Chondrocyte (in vitro differentiated cells): ENCODE measurements at places on chromosomes 7 and 10. TPM values are rescaled to one million over a fixed set of nuclear protein-coding genes. Genes with fewer than 3 reads are reported as not detected.
A peak's percentile ranks its signal among the peaks of the same experiment; 100 is the strongest.

DNA sequence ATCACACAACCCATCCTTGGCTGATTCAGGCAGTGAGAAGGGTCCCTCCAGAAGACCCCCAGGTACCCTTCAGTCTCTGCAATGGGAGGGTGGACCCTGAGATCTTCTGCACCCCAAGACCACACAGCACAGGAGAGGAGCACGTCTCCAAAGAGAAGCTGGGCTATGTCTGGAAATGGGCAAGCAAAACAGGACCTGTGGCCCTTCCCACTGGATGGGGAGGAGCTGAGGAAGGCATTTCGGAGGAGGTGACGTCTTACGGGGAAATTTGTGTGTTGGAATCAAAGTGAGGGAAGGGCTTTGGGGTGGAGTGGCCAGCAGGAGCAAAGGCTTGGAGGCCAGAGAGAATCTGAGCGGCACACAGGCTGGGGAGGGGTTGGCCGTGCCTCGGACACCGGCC, 16.5 kb downstream of the GRIFIN start:
- no peak overlapping the region for H3K27ac ChIP-seq
- H3K4me3 ChIP-seq: no peak overlapping the region
- H3K4me1 ChIP-seq: peaks cover 6% of the 10 kb centered on the region

SFMBT2 gene
- 1.8 to 2.0 TPM (median 1.9 TPM) in 3 replicates for total RNA-seq

DNA sequence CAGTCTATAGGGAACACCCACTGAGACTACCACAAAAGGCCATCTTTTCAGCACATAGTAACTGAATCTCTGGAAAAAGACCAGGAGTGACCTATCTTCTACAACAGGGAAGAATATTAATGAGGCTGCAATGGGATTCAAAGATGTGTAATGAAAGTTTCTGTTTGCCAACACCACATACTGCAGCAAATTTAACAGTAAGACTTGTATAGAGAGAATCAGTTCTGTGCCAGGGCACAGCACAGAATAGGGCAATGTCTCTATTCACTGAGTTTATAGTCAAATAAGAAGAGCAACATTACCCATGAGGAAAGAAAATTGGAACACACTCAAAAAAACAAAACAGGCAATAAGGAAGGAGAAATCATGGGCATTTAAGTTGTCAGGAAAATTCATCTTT, 91.4 kb upstream of the PTN start:
- H3K36me3 ChIP-seq: no peaks in the 10 kb centered on the region
- DNase-seq: no peak
- no peaks in the 10 kb centered on the region for H3K27me3 ChIP-seq
- H3K4me1 ChIP-seq: peaks cover 7% of the 10 kb centered on the region
- H3K27ac ChIP-seq: no peak overlapping the region

DNA sequence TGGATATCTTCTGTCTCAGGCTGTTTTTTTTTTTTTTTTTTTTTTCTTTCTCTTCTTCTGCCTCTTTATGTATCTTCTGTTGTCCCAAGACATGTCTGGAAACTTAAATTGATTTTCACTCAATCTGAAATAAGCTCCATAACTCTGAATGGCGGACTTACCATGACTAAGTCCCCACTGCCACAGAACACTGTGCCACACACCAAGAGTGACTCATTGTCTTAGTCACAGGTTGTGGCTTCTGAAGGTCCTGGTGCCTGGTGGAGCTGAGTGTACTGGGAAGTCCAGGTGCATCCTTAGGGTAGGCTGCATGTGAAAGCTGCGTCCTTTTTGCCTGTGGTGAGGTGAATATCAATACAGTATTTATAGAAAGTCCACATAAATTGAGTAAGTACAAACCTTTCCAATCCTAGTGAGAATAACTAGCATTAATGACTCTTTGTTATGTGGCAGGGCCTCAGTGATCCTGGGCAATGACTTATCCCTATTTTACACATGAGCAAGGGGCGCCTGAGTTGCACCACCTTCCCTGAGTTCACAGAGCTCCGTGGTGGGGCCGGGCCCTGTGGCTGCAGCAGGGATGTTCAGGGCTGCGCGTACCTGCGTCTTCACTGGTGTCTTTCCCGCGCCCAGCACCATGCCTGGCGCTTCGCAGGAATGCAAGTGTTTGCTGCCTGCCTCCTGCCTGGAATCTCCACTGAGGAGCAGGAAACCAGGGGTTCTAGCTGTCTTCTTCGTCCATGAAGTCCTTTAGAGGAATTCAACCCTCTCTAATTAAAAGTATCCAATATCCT, 4.3 kb downstream of the PFKP start:
- no peak for DNase-seq
- H3K36me3 ChIP-seq: peaks cover 14% of the 10 kb centered on the region
- H3K4me1 ChIP-seq: peaks cover 55% of the 10 kb centered on the region
- H3K27ac ChIP-seq: peak overlapping the region; percentile 58
- H3K27me3 ChIP-seq: no peaks in the 10 kb centered on the region
- H3K4me3 ChIP-seq: peak overlapping the region; percentile 24

DNA sequence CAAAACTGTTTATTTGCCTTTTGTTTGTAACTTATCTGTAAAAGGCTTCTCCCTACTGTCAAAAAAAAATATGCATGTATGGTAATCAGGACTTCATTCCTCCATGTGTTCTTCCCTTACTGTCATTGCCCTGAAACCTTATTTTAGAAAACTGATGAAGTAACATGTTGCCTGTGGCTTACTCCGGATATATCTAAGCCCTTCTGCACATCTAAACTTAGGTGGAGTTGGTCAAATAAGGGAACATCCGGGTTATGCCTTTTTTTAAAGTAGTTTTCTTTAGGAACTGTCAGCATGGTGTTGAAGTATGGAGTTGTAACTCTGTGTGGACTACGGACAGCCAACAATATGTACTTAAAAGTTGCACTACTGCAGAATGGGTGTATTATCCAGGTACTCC, 6.2 kb downstream of the SAR1A start:
- peaks cover 72% of the 10 kb centered on the region for H3K4me1 ChIP-seq
- no peak for DNase-seq
- H3K4me3 ChIP-seq: no peak overlapping the region
- H3K27me3 ChIP-seq: no peaks in the 10 kb centered on the region
- H3K27ac ChIP-seq: no peak overlapping the region

DNA sequence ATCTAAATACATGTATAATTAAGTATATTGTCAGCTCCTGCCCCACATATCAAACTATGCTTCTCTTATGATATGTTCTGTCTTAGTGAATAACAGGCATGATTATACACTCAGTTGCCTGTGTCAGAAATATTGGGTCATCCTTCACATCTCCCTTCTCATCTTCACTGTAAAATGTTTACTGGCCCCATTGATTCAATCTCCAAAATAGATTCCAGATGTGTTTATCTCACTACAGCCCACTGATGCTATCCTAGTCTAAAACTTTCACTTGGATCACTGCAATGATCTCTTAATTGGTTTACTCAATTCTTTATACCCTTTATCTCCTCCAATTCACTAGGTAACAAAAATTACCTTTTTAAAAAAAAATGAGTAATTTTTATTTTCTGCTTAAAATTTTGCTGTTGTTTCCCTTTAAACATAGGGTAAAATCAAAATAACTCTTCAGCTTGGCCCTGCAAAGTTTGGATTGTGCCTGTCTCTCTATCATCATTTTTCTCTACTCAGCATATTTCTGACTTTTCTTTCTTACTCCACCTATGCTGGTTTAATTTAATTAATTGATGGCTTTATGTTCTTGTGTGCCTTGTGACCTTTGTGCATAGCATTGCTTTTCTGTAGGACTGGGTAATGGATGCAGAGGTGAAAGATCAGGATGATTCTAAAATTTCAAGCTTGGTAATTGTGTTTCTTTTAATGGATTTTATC, 233.9 kb upstream of the FOXP2 start:
- no peak overlapping the region for H3K4me3 ChIP-seq
- no peak overlapping the region for H3K27ac ChIP-seq
- no peaks in the 10 kb centered on the region for H3K27me3 ChIP-seq
- no peaks in the 10 kb centered on the region for H3K36me3 ChIP-seq
- H3K4me1 ChIP-seq: peaks cover 7% of the 10 kb centered on the region

GRCh38 chr10:115214829-115215228, 121.7 kb downstream of the ATRNL1 start:
- H3K36me3 ChIP-seq: no peaks in the 10 kb centered on the region
- DNase-seq: no peak
- no peaks in the 10 kb centered on the region for H3K27me3 ChIP-seq
- no peak overlapping the region for H3K4me3 ChIP-seq
- no peak overlapping the region for H3K27ac ChIP-seq

GRCh38 chr10:127018298-127018650, 113.0 kb downstream of the DOCK1 start:
- no peak for DNase-seq
- no peak overlapping the region for H3K27ac ChIP-seq
- H3K36me3 ChIP-seq: peaks cover 8% of the 10 kb centered on the region
- no peaks in the 10 kb centered on the region for H3K27me3 ChIP-seq
- H3K4me3 ChIP-seq: no peak overlapping the region
- peaks cover 3% of the 10 kb centered on the region for H3K4me1 ChIP-seq

- DNase-seq: no peak
- no peak overlapping the region for H3K4me3 ChIP-seq
- no peaks in the 10 kb centered on the region for H3K27me3 ChIP-seq
- H3K36me3 ChIP-seq: peaks cover 2% of the 10 kb centered on the region
- peaks cover 5% of the 10 kb centered on the region for H3K4me1 ChIP-seq
- no peak overlapping the region for H3K27ac ChIP-seq
Observed at GRCh38 chr7:141674171-141674671, 27.7 kb downstream of the DENND11 start.

DNA sequence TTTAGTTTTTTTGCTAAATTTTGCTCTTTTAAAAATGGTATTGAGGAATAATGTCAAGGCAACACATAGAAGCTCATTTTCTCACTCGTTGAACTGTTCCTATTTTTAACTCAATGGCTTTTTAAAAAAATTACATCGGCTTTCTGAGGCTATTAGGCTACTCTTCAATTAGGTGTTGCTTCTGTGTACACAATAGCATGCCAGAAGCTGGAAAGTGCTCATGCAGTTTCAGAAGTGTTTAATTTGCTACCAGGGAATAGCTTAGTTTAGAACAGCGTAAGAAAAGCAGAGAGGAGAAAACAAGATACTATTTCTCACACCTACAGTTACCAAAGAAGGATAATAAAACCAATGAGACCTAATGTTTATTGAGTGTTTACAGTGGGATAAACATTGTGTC, 157.4 kb downstream of the NXPH1 start:
- H3K36me3 ChIP-seq: no peaks in the 10 kb centered on the region
- no peak overlapping the region for H3K4me3 ChIP-seq
- H3K4me1 ChIP-seq: no peaks in the 10 kb centered on the region
- DNase-seq: no peak
- no peak overlapping the region for H3K27ac ChIP-seq

DNA sequence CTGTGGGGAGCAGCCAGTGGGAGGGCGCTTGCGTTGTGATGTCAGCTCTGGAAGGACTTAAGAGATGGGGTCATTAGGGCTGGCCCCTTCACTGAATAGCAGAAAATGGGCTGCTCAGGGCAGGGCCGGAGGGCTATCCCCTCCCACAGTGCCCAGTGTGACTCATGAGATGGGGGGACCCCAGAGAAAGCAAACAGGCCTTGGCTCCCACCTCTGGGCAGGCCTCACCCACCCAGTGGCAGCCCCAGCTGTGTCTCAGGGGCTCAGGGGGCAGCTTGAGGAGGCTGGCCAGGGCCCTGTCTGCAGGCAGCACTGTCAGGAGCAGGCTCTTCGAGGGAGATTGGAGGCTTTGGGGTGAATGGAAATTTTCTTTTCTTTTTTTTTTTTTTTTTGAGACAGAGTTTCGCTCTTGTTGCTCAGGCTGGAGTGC, 168.3 kb downstream of the SLIT1 start:
- no peak overlapping the region for H3K27ac ChIP-seq
- H3K36me3 ChIP-seq: no peaks in the 10 kb centered on the region
- H3K4me3 ChIP-seq: no peak overlapping the region
- peaks cover 28% of the 10 kb centered on the region for H3K4me1 ChIP-seq
- DNase-seq: no peak
- H3K27me3 ChIP-seq: no peaks in the 10 kb centered on the region

DNA sequence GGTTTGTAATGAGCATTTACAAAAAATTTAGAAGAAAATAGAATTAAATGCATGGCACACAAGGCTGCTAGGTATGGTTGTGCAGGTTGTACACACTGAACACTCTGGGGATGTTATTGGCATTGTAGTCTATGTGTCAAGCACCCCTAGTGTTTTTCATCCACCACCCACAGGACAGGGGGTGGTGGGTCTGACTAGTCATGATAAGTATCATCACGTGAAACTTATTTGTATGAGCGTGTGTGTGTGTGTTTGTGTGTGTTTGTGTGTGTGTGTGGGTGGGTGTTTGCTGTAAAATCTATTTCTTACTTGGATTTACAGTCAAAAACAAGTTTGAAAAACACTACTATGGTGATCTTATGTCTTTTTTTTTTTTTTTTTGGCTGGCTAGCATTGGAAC, 66.5 kb downstream of the MAP3K8 start:
- no peaks in the 10 kb centered on the region for H3K36me3 ChIP-seq
- peaks cover 15% of the 10 kb centered on the region for H3K4me1 ChIP-seq
- peaks cover 4% of the 10 kb centered on the region for H3K27me3 ChIP-seq
- no peak for DNase-seq
- no peak overlapping the region for H3K27ac ChIP-seq
- H3K4me3 ChIP-seq: no peak overlapping the region

DNA sequence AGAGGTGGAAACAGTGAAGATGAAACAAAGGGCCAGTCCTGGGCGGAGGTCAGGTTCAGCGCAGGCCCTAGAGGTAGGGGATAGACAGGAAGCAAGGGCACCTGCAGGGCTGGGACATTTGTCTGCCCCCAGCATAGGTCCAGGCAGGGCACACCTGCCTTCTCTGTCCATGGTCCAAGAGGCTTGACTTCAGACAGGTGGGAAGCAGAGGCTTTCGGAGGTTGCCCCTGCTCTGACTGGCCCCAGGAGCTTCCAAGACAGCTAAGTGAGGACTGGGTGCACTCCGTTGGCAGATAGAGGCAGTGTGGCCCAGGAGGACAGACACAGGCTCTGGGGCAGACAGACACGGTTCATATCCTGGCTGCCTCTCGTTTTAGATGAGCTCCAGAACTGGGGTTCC, 71.6 kb upstream of the GRB10 start:
- H3K36me3 ChIP-seq: no peaks in the 10 kb centered on the region
- H3K27me3 ChIP-seq: peaks cover 4% of the 10 kb centered on the region

GRCh38 chr10:71708897-71709882, 10.4 kb downstream of the C10orf105 start:
- no peak overlapping the region for H3K4me3 ChIP-seq
- H3K4me1 ChIP-seq: peaks cover 3% of the 10 kb centered on the region
- H3K27ac ChIP-seq: no peak overlapping the region
- DNase-seq: no peak
- peaks cover 10% of the 10 kb centered on the region for H3K27me3 ChIP-seq
- no peaks in the 10 kb centered on the region for H3K36me3 ChIP-seq

DNA sequence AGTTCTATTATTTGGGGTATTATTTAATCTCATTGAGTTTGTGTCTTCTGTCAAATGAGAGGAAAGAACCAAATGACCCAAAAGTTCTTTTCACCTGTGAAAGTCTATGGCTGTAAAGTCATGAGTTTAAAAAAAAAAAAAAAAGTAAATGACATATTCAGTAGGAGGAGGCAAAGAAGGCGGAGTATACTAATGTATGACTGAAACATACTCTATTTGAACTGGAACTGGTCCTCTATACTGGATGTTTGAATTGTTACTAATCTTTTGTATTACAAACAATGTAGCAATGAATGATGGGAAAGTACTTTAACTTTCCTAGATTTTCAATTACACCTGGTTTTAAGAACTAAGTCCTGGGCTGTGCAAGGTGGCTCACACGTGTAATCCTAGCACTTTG, 24.9 kb upstream of the GSAP start:
- H3K36me3 ChIP-seq: no peaks in the 10 kb centered on the region
- H3K27me3 ChIP-seq: no peaks in the 10 kb centered on the region
- no peak overlapping the region for H3K4me3 ChIP-seq
- no peak for DNase-seq
- H3K4me1 ChIP-seq: peaks cover 29% of the 10 kb centered on the region
- H3K27ac ChIP-seq: no peak overlapping the region

GRCh38 chr10:97371696-97372095, 29.4 kb downstream of the RRP12 start:
- H3K4me1 ChIP-seq: no peaks in the 10 kb centered on the region
- DNase-seq: no peak
- no peak overlapping the region for H3K4me3 ChIP-seq
- no peak overlapping the region for H3K27ac ChIP-seq
- H3K36me3 ChIP-seq: peaks cover 30% of the 10 kb centered on the region
- H3K27me3 ChIP-seq: no peaks in the 10 kb centered on the region
